ENCODE measurements at places on chromosomes 11 and 22. TPM values are rescaled to one million over a fixed set of nuclear protein-coding genes. Genes with fewer than 3 reads are reported as not detected.

CDC45 gene
- total RNA-seq: 44.8 TPM

H19 gene
- 0.50 TPM for total RNA-seq

OR5P2 gene
- not detected for total RNA-seq

ART5 gene
- 0.75 TPM for total RNA-seq

Data from uterine smooth muscle cell (primary cell).